ENCODE measurements at places on chromosomes 2 and 18.

DNA sequence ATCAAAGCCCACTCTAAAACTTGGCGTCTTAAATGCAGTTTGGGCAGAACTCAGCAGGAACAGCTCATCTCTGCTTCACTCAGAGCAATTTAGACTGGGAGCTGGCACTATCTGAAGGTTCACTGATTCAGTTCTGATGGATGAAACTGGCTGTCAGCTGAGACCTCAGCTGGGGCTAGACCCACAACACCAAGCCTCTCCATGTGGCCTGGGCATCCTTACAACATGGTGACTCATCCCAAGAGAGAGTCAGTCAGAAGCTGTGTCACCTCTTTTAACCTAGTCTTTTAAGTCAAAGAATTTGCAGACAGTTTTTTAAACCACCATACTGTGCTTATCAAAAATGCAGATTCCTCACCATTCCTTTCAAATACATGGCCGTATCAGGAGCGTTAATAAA, 62.6 kb upstream of the ZNF397 start:
- no peak for DNase-seq

- no peak for DNase-seq
Measured at GRCh38 chr2:46305767-46306166, 8.6 kb downstream of the EPAS1 start.

GRCh38 chr2:241417626-241418025, 61.5 kb downstream of the FARP2 start:
- DNase-seq = peak; percentile 79

- peak; percentile 69 for DNase-seq
Measured at GRCh38 chr18:12838178-12838634, 45.8 kb downstream of the PTPN2 start.

GRCh38 chr2:226849349-226849748, 13.5 kb downstream of the RHBDD1 start:
- DNase-seq = no peak

GRCh38 chr2:172586245-172586891, 30.5 kb downstream of the PDK1 start:
- no peak for DNase-seq

GRCh38 chr18:42268186-42268725, 313.2 kb downstream of the PIK3C3 start:
- DNase-seq = no peak

GRCh38 chr2:81247648-81248047, 943.1 kb upstream of the LRRTM1 start:
- DNase-seq = no peak

- DNase-seq = no peak
Measured at GRCh38 chr18:7626175-7626921, 59.2 kb downstream of the PTPRM start.

- no peak for DNase-seq
Measured at GRCh38 chr2:171042253-171042969, 113.4 kb downstream of the GORASP2 start.

- peak; percentile 69 for DNase-seq
Measured at GRCh38 chr2:195498176-195498575, 158.8 kb upstream of the SLC39A10 start.

- no peak for DNase-seq
Measured at GRCh38 chr2:31413025-31413424, 1.5 kb downstream of the XDH start.

DNA sequence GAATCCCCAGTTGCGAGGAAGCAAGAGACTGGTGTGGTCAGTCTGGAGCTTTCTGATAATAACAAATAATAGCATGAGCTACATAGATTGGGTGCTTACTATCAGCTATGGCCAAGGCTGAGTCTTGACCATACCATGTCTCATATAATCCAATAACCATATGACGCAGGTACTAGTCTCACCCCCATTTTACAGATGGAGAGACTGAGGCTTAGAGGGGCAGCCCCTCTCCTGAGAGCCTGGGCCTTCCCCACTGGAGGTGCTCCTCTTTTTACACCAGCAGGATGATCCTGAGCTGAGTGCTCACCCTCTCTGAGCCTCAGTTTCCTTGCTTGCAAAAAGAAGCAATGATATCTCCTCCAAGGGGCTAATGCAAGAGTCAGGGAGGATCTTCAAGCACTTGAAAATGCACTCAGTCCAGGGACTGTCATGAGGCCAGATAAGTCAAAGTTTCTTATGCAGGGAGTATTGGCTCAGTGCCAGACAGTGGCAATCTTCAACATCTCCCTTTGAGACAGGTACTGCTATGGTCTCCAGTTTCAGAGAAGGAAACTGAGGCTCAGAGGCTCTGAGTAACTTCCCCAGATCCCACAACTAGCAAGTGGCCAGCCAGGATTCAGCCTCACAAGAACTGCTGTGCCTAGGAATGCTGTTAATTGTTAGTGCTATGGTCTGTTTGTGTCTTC, 149.7 kb downstream of the TFCP2L1 start:
- DNase-seq = peak; percentile 5

- no peak for DNase-seq
Measured at GRCh38 chr2:127052057-127052770, 54.7 kb downstream of the BIN1 start.

GRCh38 chr18:29616867-29617266, 1425.7 kb downstream of the DSC3 start:
- DNase-seq = no peak

DNA sequence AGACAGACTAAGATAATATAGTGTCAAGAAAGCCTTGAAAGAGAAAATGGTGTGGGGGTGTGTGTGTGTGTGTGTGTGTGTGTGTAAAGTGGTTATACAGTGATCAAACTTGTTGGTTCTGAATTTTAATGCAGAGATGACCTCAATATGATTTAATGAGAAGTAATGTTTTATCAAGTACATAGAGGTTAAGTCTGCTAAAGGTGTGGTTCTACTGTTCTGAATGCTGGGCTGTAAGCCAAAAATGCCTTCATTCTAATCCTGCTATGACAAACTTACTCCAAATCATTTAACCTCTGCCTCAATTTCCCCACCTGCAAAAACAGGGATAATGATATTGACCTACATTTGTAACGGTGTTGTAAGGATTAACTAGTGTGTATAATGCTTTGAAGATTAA, 87.9 kb downstream of the WDPCP start:
- no peak for DNase-seq

DNA sequence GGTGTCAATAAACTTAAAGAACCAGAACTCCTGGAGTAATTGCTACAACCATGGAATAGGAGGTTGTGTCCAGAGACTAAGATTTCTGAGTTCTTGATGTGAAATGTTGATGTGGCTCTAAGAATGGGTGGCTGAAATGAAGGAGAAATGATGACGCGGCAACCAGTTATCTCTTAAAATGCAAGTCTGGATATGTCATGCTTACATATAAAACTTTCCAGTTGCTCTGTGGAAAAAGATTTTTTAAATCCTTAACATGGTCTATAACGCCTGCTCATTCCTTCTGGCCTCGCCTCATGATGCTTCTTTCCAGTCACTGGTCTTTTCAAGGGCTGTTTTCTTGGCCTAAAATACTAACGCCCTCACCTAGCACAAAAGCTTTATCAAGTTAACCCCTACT, 23.5 kb upstream of the MYO1B start:
- no peak for DNase-seq

GRCh38 chr2:36006444-36006843, 349.1 kb upstream of the CRIM1 start:
- no peak for DNase-seq

DNA sequence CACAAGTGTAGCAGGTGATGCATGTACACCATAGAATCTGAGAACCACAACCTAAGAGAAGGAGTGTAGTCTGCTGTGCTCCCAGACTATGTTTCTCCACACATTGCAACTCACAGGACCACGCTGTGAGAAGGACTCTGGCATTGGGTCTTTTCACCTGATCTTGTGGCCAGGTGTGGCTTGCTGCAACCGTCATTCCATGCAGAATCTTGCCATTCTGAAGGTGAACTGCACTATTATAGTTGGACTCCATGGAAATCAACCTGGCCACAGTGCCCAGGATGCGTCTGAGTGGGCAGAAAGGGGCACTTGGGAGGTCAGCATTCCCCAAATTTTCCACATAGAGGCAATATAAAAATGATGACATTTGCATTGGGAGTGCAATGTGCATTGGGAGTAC, 122.2 kb downstream of the CAPN13 start:
- DNase-seq = no peak

- DNase-seq = no peak
Measured at GRCh38 chr2:84800194-84800805, 80.6 kb downstream of the TRABD2A start.

DNA sequence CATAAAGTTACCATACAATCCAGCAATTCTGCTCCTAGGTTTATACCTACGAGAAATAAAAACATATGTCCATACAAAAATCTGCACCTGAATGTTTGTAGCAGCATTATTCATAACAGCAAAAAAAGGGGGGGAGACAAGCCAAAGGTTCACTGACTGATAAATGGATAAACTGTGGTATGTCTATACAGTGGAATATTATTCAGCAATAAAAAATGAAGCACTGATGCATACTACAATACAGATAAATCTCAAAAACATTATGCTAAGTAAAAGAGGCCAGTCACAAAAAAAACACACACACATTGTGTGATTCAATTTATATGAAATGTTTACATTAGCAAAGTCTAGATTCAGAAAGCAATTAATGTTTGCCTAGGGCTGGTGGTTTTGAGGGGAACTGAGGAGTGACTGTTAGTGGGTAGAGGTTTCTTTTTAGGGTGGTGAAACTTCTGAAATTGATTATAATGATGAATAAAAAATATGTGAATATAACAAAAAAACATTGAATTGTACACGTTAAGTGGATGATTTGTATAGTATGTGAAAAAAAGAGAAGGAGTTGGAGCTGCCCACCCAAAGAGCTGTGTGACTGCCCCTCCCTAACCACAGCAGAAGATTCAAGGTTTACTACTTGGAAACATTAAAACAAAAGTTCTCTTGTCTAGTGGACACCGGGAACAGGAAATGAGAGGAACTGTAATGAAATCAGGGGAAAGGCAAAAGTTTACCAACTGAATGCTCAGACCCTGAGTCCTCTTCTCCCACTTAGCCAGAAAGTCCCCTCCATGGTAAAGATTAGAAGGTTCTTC, 13.4 kb downstream of the COLEC12 start:
- DNase-seq = no peak

DNA sequence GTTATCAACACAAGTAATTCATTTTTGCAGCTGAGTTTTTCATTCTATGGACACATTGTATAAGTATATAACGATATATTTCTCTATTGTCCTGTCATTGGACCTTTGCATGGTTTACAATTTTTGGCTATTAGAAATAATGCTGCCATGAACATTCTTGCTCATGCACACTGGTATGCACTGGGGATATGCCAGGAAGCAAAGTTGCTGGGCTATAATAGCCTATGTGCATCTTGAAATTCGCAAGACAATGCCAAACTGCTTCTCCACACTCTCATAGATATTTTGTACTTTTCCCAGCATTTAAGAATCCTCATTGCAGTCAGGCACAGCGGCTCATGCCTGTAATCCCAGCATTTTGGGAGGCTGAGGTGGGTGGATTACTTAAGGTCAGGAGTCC, 852.6 kb upstream of the ID2 start:
- DNase-seq = no peak

- no peak for DNase-seq
Measured at GRCh38 chr2:81481242-81481993, 1176.9 kb upstream of the LRRTM1 start.

GRCh38 chr2:239544918-239545465, 144.2 kb upstream of the HDAC4 start:
- no peak for DNase-seq

DNA sequence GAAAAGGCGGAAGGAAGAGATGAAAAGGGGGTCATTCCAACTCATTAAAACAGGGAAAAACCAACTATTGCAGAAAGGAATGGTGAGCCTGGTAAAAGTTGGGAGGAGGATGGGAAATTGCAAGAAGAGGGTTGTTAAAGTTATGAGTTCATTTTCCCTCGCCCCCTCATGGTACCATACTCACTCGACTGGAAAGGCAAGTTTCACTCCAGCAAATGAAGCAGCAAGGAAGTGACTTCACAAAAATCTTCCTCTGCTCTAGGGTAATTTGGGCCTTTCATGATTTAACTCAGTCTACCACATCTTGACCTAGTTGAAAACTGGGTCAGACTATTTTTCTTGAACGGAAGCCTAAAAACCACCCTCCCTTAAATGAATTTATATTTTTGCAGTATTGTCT, 22.8 kb upstream of the DAW1 start:
- DNase-seq = no peak

DNA sequence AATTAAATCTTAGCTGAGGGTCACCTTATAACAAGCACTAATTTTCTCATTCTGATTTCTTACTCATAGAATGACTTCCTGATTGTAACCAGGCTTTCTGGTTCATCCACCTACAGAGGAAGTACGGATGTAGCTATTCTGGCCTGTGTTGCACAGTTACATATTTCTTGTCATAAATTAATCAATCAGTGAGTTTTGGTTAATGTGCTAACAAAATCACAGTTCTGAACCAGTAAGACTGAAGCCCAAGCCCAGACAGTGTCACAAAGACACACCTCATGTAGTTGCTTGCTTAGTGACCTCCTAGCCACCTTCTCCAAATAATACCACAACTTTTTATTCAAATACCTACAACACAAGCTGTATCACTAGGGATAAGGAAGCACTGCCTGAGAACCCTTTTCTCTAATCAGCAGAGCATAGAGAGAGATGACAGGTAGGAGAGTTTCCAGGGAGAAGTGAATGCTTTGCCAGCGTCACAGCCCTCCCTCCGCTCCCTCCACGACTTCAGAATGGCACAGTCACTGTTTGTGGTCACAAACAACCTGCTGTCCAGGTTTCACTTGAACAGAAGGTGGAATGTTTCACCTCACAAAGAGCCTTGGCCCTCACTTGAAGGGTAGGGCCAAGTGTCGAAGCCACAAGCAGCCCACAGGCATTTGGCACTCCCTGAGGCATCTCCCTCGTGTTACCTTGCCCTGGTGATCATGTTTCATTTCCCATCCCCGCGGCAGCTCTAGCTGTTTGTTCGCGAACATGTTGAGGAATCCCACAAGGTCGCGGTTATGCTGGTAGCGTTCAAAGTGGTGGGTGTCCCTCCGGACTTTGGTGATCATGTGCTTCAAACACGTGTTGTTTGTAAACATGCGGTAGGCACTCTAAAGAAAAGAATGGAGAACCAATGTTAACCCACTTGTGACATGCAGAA, 120.8 kb upstream of the STK17B start:
- DNase-seq = no peak

DNA sequence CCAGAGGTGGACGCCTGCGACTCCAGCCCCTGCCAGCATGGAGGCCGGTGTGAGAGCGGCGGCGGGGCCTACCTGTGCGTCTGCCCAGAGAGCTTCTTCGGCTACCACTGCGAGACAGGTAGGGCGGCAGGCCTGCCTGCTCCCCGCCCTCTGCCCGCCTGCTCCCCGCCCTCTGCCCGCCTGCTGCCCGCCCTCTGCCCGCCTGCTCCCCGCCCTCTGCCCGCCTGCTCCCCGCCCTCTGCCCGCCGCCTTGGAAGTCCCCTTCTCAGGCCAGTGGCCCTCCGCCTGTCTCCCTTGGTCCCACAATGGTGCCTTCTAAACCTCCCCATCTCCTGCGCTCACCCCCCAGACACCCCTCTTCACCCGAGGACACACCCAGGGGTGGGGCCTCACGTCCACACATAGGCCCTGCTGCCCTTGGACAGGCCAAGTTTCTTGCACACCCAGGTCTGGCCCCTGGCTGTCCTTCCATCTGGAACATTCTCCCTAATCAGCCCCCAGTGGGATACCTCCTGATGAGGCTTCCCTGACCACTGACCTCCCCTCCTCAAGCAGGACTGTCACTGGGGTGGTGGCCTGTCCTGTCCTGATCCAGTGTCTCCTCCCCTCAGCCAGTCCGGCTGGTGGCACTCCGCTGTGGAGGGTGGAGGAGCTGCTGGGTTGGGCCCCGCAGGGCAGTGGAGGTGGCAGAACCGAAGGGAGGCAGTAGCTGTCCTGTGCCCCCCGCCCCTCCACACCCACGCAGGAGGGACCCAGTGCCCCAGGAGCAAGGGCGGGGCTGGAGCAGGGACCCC, 37.9 kb downstream of the MTERF4 start:
- DNase-seq = peak; percentile 58

All from NCI-H69 (cell line).